IMR-90 (cell line): ENCODE measurements at places on chromosomes 2 and 18. TPM values are rescaled to one million over a fixed set of nuclear protein-coding genes. Genes with fewer than 3 reads are reported as not detected.

DNA sequence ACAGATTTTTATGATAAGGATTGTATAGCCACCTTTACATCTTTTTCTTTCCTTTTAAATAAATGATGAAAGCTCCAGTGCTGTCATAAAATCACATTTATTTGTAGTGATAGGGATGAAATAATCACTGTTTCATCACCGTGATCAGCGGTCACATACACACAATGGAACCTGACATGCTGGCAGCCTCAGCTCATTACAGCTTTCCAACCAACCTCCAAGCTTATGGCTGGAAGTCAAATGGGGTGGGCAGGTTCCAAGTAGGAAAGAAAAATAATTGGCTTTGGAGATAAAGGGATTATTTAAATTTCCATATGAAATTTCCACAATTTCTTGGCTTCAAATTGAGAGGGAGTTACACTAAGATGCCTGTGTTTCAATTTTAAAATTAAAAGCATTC lies 251.3 kb downstream of the PLCL1 start:
- no peak for DNase-seq

DNA sequence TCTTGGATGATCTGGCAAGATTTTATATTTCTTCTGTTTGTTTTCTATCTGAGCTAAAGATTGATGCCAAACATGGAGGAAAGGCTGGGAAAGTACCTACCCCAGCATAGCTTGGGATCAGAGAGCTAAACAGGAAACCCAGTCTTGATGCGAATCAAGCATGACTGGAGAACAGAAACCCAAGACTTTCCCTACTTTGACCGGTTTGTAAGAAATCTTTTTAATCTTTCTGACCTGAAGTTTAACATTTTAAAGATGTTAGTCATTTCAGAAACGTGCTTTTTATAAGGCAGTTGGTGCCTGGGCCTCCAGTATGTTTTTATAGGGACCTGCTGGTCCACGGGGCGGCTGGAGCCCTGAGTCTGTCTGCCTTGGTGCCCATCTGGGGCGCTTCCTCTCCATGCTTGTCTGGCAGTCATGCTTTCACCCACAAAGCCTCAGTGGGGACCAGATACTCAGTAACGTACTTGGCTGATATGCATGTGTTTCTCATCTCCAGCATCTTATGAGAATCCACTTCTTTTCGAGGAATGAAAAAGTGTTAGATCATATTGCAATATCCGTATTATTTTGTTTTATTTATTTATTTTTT lies 266.5 kb downstream of the PTGR3 start:
- peak; percentile 75 for DNase-seq

NEU2 gene
- total RNA-seq = not detected in 2 replicates

CELF4 gene
- not detected in 2 replicates for total RNA-seq

AMER3 gene
- not detected in 2 replicates for total RNA-seq
